ENCODE measurements at places on chromosomes 4 and X.

DNA sequence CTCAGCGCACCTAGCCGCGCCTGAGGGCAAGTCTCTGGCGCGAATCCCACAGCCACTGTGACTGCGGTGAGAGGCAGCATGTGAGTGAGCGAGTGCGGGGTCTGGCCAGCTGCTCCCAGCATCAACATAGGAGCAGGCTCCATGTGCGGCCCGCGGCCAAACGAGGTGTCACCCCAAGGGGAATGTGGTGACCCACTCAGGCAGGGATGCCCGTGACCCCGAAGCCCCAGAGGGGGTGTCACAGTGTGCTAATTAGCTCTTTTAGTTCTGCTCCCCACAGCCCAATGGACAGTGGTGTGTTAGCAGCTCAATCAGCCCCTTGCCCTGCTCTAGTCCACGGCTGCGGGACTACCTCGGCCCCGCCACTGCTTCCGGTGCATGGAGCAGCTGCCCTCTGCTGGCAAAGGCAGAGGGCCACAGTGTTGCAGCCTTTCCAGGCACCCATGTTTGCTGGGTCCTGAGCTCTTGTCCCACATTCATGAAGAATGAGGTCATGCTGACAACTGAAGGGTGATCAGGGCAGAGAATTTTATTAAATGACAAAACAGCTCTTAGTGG lies 61.4 kb downstream of the AGA start:
- DNase-seq, result no peak

DNA sequence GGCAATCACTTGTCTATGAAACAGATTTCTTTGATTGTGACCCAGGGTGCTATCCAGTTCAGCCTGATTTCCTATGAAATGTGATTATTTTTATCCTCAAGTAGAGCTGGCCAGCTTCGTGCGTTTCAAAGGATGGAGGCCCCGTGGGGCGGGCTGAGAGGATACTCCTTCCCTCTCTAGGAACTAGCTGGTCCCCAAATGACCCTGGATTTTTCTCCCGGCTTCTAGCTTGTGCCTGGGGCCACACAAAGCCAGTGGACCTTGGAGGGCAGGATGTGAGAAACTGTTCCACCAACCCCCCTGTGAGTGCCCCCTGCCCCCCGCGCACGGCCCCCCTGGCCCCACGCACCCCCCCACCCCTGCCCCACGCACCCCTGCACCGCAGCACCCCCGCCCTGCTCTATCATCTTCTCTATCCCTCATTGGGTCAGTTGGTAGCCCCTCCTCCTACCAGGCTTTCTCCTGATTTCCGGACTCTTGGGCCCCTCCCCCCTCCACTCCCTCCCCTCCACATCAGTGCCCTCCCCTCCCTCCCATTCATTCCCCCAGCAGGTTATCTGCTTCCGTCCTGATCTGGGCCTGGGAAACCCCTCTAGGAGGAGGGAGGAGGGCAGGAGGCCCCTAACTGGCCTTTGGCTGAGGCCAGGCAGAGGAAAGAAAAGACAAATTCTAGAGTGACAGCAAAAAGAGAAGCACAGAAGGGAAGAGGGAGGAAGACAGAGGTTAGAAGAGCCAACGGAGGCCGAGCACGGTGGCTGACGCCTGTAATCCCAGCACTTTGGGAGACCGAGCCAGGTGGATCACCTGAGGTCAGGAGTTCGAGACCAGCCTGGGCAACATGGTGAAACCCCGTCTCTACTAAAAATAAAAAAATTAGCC lies 3.3 kb downstream of the XPNPEP2 start:
- DNase-seq, result no peak

GRCh38 chr4:55075376-55075775 lies 50.0 kb downstream of the KDR start:
- no peak for DNase-seq

DNA sequence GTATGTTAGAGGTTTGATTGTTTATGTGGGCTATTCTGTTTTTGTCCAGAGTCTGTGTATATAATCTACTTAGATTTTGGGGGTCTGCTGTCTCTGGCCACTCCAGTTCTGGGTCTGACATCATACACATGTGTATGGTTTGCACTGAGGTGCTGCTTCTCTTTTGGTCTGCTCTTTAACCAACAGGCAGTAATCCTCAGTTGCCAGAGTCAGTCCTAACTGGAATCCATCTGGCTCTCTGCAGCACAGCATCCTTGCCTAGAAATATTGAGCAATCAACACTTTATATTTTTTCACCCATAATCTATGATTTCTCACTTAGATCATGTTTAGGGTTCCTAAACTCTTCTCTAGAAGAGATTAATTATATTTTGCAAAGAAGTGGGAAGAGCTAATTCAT lies 98.3 kb upstream of the SFRP2 start:
- DNase-seq, result no peak

- DNase-seq, result no peak
These were observed 241.8 kb downstream of the GALNTL6 start for GRCh38 chr4:172055046-172055445.

DNA sequence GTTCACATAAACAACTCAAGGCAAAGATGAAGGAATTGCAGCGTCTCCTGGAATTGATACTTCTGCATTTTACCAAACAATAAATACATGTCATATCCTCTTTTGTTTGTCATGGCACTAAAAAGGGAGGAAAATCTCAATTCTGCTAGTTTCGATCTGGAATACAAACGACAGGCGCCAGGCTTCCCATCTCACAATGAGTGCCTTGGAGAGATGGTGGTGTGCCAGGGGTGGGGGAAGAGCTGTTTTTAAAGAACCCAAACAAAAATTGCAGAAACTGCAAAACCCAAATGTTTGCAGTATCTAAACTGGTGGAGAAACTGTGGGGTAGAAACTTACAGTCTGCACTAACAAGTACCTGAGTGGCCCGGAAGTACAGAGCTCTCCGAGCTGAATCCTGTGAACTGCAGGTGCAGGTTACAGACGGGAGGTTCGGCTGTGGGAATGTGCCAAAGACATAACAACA lies 53.0 kb upstream of the KLF3 start:
- no peak for DNase-seq

DNA sequence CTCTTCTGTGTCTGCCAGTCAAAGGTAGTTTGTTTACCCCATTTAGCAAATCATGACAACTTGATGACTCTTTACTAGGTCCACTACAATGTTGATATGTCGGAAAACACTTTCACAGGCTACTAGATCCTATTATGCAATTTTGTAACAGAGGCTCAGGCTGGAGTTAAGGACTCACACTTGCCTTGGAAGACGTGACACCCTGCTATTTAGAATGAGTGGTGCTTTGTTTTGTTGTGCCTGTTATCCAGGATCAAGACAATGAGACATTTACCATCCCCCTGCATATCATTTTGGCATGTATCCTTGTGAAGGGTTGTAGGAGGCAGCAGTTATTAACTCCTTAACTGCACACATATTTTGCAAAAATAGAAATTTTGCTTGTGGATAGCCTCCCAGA lies 263.7 kb downstream of the IL1RAPL1 start:
- DNase-seq, result no peak
